Esophagus squamous epithelium (tissue), 5 donors: ENCODE measurements at places on chromosomes 7 and 10.

DNA sequence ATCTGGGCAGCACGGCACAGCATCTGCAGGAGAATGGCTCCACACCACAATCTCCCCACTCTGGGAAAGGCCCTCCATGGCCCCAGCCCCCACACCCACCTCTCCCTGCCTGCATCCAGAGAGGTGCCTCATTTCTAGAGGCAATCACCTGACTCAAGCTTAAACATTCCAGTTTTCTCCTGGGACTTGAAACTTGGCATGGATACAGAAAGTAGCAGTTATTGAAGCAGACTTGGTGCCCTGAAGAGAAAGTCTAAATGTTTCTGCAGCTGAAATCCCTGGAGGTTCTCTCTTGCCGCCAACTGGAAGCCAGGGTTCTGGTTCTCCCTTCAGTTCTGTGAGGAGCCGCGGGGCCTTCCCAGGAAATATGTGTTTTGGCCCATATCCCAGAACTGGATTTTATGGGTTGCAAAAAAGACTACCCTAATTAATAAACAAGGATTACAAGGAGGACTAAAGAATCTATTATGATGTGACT lies 122.8 kb downstream of the SKIDA1 start:
- no peak for DNase-seq

DNA sequence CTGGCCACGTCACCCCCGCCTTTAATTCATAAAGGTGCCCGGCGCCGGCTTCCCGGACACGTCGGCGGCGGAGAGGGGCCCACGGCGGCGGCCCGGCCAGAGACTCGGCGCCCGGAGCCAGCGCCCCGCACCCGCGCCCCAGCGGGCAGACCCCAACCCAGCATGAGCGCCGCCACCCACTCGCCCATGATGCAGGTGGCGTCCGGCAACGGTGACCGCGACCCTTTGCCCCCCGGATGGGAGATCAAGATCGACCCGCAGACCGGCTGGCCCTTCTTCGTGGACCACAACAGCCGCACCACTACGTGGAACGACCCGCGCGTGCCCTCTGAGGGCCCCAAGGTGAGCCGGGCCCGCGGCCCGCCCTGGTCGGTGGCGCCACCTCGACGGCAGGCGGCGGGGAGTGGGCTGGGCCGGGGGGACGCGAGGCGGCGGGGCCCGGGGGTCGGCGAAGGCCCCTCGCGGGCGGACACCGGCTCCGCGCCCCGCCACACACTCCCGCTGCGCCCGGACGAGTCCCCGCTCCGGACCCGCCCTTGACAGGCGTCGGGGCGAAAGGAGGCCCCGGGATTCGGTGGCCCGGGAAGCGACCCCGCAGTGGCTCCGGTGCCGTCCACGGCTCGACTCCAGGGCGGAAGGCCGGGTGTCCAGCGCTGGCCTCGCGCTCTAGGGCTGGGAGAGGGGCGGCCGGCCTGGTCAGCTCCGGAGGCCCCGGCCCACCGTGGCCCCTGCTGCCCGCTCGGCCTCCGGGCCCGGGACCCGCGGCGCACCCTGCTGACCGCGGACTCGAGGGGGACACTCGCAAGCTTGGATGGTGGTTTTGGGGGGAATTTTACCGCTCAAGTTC lies 557 bp downstream of the BAG3 start:
- DNase-seq = no peak

DNA sequence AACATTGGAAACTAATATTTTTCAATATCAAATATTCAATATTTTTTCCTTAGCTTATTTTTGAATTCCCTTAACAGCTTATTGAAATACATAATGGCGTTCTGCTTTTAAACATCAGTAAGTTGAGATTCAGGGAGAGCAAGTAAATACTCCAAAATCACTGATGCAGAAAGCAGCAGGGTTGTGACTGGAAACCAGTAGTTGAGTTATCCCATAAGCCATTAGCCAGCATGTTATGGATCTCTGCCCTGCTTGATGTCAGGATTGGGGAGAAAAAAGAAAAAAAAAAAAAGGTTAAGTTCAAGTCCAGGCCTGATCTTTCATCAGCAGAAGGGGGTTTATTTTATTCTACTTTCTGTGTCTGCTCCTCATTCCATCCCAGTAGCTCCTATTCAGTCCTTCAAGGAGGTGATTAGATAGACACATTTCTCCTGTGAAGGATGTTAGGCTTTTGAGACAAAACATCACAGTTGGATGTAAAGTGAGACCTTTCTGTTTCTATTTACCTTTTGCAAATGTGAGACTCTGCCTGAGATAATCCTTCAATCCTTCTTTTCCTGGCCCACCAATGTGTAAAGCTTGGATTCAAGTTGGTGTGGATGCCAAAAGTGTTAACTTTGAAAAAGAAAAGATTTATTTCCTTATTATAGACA lies 110.9 kb upstream of the HDAC9 start:
- no peak for DNase-seq

DNA sequence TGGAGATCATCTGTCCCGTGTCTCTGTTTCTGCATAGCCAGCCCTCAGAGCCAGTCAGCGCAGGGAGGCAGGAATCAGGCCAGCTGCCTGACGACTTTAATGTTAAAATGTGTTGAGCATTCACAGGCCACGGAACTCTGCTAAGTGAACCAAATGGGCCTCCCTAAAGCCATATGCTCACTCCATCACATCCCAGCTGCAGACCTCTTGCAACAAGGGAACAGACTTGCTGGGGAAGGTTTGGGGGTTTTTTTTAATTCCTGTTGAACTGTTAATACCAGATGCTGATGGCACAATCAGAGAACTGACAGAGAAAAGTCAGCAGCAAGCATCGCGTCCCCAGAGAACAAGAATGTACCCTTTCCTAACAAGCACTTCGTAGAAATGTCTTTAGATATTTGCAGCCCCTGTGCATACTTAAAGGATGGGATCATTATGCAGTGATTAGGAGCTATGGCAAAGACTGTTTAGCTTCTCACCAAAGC lies 900.4 kb upstream of the AUTS2 start:
- DNase-seq = no peak

DNA sequence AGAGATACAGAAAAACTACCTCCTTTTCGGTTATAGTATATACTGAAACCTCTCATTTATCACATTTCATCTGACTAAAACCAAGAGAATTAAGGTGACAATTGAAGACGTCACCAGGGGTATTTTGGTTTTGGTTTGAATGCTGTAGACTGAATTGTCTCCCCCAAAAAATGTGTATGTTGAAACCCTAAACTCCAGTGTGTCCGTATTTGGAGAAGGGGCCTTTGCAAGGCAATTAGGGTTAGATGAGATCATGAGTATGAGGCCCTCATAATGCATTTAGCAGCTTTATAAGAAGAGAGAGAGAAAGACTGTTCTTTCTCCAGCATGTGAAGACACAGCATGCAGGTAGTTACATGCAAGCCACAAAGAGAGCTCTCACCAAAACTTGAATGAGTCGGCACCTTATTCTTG lies 59.5 kb downstream of the CACNA2D1 start:
- no peak for DNase-seq

- DNase-seq = no peak
Measured at GRCh38 chr7:113824117-113824823, 94.5 kb downstream of the PPP1R3A start.

DNA sequence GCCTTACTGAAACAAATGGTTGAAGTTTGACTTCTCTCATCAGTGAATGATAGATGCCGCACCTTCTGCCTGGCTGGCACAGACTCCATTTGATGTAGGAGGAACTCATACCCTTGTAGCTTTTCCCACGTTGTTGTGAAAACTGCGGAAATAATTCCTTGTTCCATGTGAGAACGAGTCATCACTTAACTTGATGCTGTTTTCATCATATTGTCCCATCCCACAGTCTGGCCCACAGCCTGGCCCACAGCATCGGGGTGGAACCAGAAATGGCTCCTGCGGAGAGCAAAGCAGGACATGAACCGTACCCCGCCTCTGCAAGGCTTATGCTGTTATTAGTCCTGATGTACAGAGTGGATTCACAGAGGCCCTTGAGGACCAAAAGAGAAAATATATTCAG lies 587.0 kb downstream of the SDK1 start:
- DNase-seq = no peak

GRCh38 chr7:76077435-76077834 lies 29.5 kb downstream of the MDH2 start:
- no peak for DNase-seq
